ENCODE measurements at places on chromosomes 2 and 18.

DNA sequence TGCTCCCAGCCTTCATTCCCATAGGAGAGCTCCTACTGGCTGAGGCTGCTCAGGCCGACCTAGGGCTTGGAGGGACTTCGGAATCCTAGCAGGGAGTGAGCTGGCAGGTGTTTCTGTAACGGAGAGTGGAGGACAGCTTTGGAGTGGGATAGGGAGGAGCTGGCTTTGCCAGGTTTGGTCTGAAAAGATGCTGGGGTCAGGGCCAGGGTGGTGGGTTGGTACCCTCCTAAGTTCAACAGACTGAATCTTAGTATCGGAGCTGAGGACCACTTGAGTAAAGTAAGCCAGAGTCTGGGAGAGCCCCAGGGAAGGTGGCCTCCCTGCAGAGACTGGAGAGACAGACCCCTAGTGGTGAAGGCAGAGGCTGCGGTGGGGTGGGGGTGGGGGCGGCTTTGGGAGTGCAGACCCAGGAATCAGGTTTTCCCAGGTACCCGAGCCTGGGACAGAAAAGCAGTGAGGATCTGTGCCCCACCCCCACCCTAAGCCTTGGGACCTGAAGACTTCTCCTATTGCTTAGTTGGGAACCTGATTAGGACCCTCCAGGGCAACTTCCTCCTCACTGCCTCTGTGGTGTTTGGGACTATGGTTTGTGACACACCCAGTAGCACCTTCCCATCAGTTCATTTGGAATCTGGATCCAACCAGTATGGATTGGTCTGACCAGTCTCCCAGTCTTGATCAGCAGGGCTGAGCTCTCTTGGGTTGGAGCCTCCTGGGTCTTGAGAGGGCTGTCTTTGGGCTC, 3.0 kb downstream of the CNNM4 start:
- no peak for DNase-seq

- no peak for DNase-seq
Measured at GRCh38 chr2:21822505-21822904, 698.7 kb downstream of the TDRD15 start.

DNA sequence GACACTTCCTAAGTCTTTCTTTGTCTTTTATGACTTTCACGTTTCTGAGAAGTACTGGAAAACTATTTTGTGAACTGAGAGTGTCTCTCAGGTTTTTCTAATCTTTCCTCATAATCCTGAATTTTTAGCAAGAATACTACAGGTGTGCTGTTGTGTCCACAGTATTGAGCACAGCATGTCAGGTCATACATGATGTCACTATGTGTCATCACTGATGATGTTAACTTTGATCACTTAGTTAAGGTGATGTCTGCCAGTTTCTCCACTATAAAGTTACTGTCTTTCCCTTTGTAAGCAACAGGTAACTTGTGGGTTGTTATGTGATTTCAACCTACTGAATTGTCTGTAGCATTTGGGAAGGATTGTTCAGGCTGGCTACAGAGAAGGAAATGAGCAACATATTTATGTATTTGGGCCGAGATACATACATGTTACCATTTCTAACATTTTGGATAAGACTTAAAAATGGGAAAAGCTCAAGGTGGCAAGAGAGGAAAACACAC, 11.1 kb downstream of the MATN3 start:
- no peak for DNase-seq

GRCh38 chr18:26215247-26215970, 10.8 kb upstream of the TAF4B start:
- no peak for DNase-seq

DNA sequence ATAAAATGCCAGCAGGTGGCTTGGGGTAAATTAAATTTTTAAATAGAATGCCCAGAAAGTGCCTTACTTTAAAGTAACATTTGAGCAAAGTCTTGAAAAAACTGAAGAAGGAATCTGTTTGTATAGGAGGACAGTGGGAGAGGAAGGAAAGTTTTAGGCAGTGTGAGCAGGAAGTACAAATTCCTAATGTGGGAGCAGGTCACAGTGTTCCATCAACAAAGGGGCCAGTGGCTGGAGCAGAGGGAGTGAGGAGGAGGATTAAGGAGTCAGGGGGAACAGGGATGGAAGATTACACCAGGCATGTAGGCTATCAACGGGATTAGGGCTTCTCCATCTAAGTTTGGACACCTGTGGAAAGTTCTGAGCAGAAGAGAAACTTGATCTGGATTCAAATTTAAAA, 439.2 kb upstream of the REG3G start:
- DNase-seq: no peak

GRCh38 chr2:53445383-53446070, 322.1 kb upstream of the CHAC2 start:
- DNase-seq: no peak

GRCh38 chr2:23422089-23423061, 37.4 kb downstream of the KLHL29 start:
- DNase-seq: no peak

- no peak for DNase-seq
Measured at GRCh38 chr2:226738191-226738820, 61.3 kb downstream of the IRS1 start.

DNA sequence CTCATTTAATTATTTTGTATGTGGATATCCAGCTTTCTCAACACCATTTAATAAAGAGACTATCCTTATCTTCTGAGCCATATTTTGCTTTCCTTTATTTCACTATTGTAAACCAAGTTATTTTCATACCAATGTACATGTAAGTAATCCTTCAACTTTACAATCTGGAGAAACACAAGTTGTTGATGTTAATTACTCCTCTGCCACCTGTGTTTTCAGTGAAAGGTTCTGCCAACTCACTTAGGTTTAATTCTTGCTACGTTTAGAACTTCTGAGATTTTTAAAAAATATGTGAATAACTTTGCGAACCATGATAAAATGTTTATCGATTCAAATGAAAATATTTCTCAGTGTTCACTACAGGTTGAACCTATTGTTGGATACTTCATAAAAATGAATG, 244.4 kb downstream of the CDH7 start:
- no peak for DNase-seq

- no peak for DNase-seq
Measured at GRCh38 chr2:109098251-109098920, 30.6 kb upstream of the SH3RF3 start.

DNA sequence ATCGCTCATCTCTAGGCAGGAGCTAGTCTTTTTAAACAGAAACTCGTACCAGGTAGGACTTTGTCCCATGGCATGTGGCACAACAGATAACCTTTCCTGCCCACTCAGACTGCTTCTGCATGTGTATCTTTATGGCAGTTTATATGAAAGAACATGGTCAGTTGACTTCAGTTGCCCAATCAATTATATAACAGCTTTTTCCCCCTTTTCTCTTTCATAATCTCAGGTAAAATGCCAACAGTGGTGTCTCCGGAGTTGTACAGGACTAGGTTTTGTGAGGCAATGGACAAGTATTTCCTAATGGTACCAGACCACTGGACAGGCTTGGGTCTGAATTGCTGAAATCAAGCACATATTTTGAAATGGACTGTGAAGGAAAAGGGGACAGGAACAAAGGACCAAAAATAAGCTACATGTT, 51.6 kb upstream of the PTH2R start:
- no peak for DNase-seq
